ENCODE measurements at places on chromosomes 6 and 20.

DNA sequence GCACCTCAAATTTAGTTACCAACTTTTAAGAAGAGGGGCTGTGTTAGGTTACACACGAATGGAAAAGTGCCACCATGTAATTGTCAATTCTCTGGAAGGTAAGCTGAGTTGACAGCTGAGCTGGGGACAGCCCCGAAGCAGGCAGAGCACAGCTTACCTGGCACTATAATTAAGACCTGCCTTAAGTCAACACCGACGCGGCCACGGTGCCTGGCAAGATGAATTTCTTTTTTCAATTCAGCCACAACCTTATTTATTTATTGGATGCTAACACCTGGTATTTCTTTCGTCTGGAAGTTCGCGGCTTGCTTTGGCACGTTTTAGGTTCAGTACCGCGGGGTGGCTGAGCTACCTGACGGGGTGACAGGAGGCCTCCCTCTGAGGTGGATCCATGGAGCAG is 40.6 kb upstream of the NFATC2 start:
- DNase-seq = no peak

GRCh38 chr6:13431861-13432465 is 55.4 kb downstream of the GFOD1 start:
- no peak for DNase-seq

- DNase-seq = no peak
Measured at GRCh38 chr6:127462376-127462775, 3.2 kb upstream of the KIAA0408 start.

DNA sequence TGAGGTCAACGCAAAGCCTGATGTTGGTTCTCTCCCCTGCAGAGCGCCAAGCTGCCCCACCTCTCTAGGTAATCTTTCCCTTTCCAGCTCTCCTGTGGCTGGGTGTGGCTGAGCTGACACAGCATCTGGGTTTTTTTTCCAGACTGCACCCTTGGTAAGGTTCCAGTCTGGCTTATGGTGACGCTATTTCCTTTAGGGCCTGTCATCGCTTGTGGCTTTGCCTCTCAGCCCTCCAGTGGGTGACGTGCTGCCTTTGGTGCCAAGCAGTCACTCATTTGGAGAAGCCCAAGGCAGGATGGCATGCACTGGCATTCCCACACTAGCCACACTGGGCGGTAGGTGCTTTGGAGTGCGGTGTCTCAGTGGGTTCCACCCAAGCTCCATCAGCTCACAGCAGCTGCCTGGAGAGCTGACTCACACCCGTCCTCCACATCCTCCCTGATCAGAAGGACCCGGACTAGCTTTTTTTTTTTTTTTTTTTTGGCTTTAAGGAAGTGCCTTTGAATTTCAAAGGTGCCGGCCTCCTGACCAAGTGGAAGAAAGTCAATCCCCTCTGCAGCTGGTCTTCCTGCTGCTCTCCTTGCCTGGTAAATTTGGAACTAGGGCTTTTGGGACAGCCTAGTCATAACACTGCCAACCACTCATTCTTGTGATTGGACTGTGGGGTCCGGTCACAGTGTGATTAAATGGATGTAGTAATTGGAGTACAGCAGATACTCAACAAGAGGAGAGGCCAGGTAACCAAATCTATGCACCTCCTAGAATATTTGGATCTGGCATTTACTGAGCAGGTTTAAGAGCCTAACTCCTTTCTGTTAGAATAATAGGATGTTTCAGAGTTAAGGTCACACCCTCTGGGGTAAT is 153.6 kb downstream of the CD83 start:
- peak; percentile 65 for DNase-seq

- DNase-seq = no peak
Measured at GRCh38 chr6:34731393-34732060, 25.8 kb upstream of the SNRPC start.

Measured in 8988T (cell line).